ENCODE measurements at places on chromosomes 3 and 15.

DNA sequence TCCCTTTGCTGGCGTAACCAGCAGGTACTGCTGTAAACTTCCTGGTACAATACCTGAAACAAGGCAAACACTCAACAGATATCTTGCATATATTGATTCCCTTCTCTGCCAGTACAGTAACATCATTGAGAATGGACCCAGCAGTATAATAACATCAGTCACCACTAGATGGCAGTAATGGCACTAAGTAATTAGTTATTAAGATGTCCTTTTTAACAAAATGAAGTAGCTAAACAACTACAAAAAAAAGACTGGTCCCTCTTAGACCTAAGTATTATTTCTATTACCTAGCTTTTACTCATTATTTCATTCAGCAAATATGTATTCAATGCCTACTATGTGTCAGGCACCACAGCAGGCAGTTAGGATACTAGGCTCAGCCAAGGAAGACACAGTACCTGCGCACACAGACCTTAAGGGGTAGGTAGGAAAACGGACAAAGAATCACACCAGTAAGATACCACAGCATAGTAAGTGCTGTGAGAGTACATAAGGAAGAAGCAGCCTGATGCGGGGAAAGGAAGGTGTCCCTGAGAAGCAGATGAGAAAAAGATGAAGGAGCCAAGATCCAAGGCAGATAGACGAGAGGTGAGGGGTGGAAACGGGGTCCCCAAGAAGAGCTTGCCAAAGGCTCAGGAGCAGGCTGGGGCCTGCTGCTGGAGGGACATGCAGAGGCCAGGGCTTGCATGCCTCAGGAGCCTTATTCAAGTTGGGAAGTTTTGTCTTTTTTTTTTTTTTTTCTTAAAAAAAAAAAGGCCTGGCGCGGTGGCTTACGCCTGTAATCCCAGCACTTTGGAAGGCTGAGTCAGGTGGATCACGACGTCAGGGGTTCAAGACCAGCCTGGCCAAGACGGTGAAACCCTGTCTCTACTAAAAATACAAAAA is 102.7 kb upstream of the CHD2 start:
- DNase-seq, result peak; percentile 71

DNA sequence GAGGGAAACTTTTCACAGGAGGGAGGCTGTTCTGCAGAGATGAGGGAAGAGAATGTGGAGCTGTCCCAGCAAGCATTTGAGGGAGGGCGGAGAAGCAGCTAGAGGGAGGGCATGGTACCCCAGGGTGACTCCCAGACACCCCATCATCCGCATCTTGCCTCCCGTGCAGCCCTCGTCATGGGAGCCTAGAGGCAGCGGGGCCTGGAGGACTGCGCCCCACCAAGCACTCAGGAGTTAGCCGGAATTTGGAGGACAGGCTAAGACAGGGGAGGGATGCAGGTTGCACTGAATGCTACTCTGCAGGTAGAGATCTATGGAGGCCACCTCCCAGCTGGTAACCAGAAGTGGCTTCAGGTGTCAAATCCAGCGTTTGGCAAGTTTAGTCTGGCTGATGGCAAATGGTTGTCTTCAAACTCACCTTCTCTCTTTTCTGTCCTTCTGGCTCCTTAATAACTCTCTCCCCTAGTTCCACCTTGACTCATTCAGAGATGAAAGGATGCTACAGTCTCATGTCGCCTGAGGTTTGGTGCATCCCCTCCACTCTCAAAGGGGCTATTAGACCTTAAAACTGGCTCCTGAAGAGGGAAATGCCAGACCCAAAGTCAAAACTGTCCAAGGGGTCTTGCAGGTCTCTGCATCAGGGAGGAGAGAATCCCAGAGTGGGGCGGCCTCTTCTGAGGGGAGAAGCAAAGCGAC is 155.9 kb upstream of the TLE3 start:
- no peak for DNase-seq

- DNase-seq, result peak; percentile 72
These were observed 72.2 kb downstream of the SMAD6 start for GRCh38 chr15:66774001-66774814.

GRCh38 chr3:153901152-153901551 is 220.0 kb upstream of the ARHGEF26 start:
- no peak for DNase-seq

DNA sequence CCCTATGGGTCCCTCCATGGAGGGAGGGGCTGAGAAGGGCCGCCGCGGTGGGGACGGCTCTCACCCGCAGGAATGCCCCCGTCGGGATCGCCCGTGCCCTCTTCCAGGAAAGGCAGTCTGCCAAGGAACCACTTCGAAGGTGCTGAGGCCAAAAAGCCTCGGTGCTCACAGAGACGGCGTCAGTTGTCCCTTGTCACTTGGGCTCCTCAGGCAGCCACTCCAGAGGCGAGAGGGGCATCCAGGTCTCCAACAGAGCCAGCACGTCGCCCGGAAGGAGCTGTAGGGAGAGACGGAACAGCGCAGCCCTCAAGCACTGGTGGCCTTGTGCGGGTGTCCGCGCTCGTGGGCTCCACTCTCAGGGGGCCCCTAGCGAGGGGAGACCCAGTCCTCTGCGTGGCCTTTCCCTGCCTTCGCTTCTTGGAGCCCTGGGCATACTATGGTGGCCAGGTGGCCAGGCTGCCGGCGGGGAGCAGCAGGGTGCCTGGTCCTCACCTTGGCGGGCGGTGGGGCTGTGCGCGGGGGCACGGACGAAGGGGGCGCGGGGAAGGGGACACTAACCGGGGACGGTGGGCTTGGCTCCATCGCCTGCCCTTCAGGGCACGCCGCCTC is 994 bp downstream of the MESP1 start:
- DNase-seq, result peak; percentile 46

- no peak for DNase-seq
These were observed 34.2 kb upstream of the GALNT15 start for GRCh38 chr3:16140116-16140893.

DNA sequence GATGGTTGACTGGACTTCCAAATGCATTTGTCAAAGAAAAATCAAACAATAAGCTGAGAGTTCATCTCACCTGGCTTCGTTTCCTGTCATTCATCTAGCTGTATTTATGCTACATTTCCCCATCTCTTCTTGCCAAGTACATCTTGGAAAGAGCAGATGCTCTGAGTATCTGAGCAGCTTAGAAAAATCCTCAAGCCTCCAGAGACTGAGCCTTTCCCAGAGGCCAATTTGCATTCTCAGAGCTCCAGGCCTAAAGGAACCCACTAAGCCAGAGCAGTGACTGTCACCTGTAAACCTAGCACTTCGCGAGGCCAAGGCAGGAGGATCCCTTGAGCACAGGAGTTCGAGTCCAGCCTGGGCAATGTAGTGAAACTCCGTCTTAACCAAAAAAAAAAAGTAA is 100.5 kb downstream of the XXYLT1 start:
- no peak for DNase-seq

GRCh38 chr3:55364421-55364820 is 122.7 kb downstream of the WNT5A start:
- no peak for DNase-seq

DNA sequence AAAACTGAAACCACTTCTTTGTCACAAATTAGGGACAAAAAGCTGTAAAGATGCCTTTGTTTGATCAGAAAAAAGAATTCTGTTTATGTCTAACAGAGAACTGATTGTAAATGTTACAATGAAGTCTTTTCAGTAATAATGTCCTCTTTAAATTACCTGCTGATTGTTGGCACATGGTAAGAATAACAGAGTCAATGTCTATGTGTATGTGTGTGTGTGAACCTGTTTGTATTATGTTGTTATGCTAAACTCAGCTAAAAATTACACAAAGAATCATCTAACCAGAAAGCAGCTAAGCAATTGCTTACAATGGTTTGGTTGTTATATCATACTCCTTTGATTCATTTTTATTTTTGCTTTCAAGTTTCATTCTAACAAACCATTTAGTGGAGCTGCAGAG is 159.1 kb upstream of the PDZRN3 start:
- no peak for DNase-seq

GRCh38 chr15:39084674-39085530 is 496.0 kb upstream of the THBS1 start:
- DNase-seq, result no peak

GRCh38 chr3:44952689-44953088 is 23.3 kb downstream of the ZDHHC3 start:
- DNase-seq, result peak; percentile 90

GRCh38 chr15:78167227-78167888 is 18.2 kb downstream of the IDH3A start:
- DNase-seq, result no peak

GRCh38 chr15:65676123-65676522 is 54.4 kb downstream of the SLC24A1 start:
- DNase-seq, result no peak

DNA sequence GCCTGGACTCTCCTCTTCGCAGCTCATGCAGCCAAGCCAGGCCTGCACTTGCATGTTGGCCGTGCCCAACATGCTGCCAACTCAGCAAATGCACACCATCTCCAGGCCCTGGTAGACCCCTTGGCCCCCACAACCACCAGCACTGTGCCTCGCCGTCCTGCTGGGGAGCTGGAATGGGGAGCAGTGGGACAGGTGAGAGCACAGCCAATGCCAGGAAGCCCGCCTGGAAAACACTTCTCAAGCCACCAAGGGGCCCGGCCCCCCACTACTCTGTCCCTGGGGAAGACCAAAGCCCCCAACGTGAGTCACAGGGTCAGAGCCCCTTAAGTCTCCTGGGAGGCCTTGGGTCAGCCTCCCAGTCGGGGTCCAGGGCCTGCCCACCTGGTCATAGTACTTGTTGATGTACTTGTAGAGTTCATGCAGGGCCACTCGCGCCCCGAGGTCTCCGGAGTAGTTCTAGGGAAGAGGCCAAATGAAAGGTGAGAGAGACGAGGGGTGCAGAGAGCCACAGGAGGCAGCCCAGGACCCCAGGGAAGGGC is 24.5 kb downstream of the PLXNB1 start:
- DNase-seq, result no peak

Measured in NCI-H69 (cell line).